Panc1 (cell line): ENCODE measurements at places on chromosomes 4 and X. TPM values are rescaled to one million over a fixed set of nuclear protein-coding genes. Genes with fewer than 3 reads are reported as not detected.
A peak's percentile ranks its signal among the peaks of the same experiment; 100 is the strongest.

DNA sequence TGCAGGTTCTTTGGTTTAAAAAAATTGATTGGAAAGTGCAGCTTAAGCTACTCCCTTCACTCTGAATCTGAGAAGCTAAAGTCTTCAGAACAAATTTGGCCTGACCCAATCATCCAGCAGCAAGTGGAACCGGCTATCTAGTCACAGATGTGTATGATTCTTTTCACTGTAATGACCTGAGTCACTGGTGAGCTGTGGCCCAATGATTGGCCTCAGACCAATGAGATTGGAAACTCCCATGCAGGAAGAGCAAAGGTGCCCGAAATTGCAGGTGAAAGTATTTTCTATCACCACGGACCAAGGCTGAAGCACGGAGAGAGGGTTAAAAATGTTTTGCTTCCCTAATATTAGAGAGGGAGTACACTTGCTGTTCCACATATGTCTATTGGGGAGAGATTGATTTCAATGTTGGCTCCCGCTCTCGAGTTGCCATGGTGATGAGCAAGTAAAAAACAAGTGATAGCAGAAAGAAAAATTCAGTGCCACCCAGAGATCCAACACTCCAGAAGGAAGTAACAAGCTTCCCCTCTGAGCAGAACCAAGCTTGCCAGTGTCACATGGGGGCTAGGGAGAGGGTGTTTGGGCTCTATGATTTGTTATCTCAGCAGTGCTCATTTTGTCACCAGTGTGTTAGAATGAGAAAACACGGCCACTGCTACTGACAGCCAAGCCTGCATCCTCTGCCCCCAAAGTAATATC is 11.2 kb downstream of the RIPPLY1 start:
- no peaks in the 10 kb centered on the region for H3K27me3 ChIP-seq
- H3K4me3 ChIP-seq: no peak overlapping the region
- H3K27ac ChIP-seq: no peak overlapping the region
- no peak for DNase-seq

DNA sequence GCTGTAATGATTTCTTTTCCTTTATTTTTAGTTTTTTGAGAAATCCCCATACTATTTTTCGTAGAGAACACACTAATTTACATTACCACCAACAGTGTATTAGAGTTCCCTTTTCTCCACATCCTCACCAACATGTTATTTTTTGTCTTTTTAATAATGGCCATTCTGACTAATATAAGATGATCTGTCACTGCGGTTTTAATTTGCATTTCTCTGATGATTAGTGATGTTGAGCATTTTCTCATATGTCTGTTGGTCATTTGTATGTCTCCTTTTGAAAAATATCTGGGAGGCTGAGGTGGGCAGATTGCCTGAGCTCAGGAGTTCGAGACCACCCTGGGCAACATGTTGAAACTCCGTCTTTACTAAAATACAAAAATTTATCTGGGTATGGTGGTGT is 30.2 kb downstream of the SPINK2 start:
- DNase-seq: no peak
- H3K4me1 ChIP-seq: no peaks in the 10 kb centered on the region
- H3K27ac ChIP-seq: no peak overlapping the region
- no peaks in the 10 kb centered on the region for H3K27me3 ChIP-seq
- H3K4me3 ChIP-seq: no peak overlapping the region

DNA sequence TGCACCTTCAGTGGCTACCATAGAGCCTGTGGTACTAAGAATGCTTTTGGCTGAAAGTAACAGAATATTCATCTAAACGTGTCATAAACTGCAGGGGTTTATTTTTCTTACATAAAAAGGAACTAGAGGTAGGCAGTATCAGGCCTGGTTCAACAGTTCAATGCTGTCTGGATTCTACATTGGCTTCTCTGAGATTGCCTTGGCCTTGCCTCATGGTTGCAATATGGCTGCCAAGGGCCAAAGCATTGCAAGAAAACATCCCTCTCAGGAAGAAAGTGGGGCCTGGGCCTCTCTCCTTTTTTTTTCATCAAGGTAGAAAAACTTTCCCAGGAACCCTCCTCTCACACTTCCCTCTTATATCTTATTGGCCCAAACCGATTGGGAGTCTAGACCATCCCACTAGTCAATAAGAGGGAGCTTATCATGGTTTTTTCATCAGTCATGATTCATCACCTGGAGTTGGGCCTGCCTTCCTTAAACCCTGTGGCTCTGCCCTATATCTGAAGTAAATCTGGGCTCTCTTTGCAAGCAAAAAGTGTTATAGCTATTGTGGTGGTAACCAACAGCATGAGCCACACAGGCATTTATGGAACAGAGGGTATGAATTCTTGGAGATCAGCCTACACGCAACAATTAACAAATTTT is 1.8 kb upstream of the DOCK11 start:
- no peak overlapping the region for H3K27ac ChIP-seq
- H3K4me3 ChIP-seq: no peak overlapping the region
- DNase-seq: no peak
- H3K4me1 ChIP-seq: peaks cover 8% of the 10 kb centered on the region

The FAM200B gene
- 15.2 TPM for total RNA-seq

DNA sequence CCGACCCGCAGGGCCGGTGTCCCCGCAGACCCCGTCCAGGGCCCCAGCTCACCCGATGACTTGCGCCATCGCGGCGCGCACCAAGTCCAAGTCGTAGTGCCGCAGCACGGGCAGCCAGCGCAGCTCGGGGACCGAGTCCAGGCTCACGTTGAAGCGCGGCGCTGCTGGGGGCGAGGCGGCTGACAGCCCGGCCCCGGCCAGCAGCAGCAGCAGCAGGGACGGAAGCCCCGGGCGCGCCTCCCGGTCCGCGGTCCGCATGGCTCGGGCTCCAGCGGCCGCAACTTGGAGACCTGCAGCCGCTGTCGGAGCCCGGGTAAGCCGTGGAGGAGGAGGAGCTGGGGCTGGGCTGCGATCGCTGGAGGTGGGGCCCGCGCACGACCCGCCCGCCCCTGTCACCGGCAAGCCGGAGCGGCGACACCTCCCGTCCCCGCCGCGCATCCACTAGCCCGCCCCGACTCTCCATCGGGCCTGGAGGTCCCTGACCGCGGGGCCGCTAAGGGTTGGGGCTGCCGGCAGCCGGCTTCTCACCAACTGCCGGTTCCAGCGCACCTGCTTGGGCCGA is at the start of gene NAAA:
Gene NAAA, minus strand, starts transcription at position 322 of the 562 bp plus-strand sequence. Its CDS starts 64 bp downstream, at position 258.
- no peaks in the 10 kb centered on the region for H3K27me3 ChIP-seq
- H3K27ac ChIP-seq: peak within 1 kb of the TSS; percentile 74
- DNase-seq: no peak
- H3K4me3 ChIP-seq: peak within 1 kb of the TSS; percentile 57
- peaks cover 6% of the 10 kb centered on the region; the same call in 1 of the 2 replicates for H3K36me3 ChIP-seq

The RHOH gene
- 1.2 TPM for total RNA-seq

DNA sequence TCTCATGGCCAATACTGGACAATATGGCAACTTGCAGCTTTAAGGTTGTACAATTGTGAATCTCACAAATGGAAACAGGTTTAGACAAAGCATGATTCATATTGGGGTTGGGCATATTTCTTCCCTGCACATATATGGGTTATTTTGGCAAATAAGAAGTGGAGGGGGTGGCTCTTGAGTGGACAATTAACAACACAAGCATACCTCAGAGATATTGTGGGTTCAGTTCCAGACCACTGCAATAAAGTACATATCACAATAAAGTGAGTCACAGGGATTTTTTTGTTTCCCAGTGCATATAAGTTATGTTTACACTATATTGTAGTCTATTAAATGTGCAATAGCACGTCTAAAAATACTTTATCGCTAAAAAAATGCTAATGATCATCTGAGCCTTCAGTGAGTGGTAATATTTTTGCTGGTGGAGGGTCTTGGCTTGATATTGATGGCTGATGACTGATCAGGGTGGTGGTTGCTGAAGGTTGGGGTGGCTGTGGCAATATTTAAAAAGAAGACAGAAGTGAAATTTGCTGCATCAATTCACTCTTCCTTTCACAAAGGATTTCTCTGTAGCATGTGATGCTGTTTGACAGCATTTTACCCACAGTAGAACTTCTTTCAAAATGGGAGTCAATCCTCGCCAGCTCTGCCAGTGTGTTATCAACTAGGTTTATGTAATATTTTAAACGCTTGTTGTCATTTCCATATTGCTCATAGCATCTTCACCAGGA is 50.5 kb upstream of the OGT start:
- no peak overlapping the region for H3K4me3 ChIP-seq
- no peaks in the 10 kb centered on the region for H3K27me3 ChIP-seq
- H3K27ac ChIP-seq: no peak overlapping the region
- DNase-seq: no peak

DNA sequence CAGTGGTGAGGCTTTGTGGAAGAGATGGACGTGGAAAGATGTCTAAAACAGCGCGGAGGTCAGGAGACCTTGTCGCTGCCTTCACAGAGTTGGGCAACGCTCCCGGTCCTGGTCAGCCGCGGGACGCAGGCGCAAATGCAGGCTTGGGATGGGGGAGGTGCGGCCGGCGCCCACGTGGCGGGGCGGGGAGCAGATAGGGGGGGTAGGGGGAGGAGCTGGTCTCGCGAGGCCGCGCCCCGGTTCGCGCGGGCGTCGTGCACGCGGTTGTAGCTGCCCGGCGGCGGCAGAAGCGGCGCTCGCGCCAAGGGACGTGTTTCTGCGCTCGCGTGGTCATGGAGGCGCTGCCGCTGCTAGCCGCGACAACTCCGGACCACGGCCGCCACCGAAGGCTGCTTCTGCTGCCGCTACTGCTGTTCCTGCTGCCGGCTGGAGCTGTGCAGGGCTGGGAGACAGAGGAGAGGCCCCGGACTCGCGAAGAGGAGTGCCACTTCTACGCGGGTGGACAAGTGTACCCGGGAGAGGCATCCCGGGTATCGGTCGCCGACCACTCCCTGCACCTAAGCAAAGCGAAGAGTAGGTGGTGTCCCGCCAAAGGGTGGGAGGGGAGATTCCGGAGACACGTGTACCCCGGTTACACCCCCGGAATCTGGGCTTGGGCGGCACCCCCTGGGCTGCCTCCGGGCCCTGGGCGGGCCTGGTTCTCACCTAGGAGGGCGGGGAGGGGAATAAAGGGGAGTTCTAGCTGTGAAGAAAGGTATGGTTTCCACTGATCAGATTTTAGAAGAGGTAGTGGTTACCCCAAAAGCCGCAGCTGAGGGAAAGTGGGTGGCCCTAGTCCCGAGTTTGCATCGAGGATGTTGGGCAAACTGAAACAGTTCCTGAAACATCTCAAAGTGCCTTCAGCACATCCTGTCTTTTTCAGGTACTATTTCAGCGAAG is at the start of gene PRDX4:
Gene PRDX4, plus strand, starts transcription at position 255 of the 939 bp plus-strand sequence. Its CDS starts 78 bp downstream, at position 333.
- H3K4me3 ChIP-seq: peak within 1 kb of the TSS; percentile 60
- H3K4me1 ChIP-seq: peaks cover 2% of the 10 kb centered on the region
- H3K36me3 ChIP-seq: peaks cover 3% of the 10 kb centered on the region; the same call in 1 of the 2 replicates

The RPA4 gene
- total RNA-seq: 0.23 TPM

The RBM46 gene
- not detected for total RNA-seq

- no peak for DNase-seq
- no peaks in the 10 kb centered on the region for H3K4me1 ChIP-seq
- H3K27me3 ChIP-seq: no peaks in the 10 kb centered on the region
- H3K27ac ChIP-seq: no peak overlapping the region
Observed at GRCh38 chr4:55154290-55154880, 29.0 kb upstream of the KDR start.

DNA sequence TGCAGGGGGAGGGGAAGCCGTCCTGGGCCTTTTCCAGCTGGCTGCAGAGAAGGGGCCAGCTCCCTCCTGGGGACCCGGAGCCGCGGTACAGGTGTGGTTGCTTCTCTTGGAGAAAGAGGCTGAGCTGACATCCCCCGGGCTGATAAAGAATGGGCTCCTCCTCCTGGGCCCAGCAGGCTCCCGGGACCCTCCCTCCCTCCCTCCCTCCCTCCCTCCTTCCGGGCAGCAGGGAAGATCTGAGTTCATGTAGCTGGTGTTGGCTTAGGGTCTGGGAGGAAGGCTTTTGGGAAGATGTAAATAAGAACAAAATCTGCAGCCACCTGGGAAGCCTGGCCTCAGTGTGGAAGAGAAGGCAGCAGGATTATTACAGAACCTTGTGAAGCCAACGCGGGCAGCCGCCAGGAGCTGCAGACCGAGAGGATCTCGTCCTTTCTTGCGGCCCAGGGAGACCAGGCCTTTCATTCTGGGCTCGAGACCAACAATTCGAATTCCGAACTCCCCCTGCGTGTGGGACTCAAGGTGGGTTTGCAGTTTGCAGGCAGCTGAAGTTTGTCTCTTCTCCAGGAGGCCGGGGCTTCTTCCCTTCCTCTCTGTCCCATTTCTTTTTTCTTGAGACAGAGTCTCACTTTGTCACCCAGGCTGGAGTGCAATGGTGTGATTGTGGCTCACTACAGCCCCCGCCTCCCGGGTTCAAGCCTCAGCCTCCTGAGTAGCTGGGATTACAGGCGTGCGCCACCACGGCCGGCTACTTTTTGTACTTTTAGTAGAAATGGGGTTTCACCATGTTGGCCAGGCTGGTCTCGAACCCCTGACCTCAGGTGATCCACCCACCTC is at the start of gene PLCXD1:
Gene PLCXD1, plus strand, starts transcription at position 216 of the 834 bp plus-strand sequence. CDS start 2,807 bp downstream, outside the sequence.
- H3K36me3 ChIP-seq: peaks cover 4% of the 10 kb centered on the region; the same call in 1 of the 2 replicates
- H3K27me3 ChIP-seq: no peaks in the 10 kb centered on the region
- no peaks in the 10 kb centered on the region for H3K4me1 ChIP-seq
- H3K4me3 ChIP-seq: peak within 1 kb of the TSS; percentile 58
- H3K27ac ChIP-seq: peak within 1 kb of the TSS; percentile 79
- no peak for DNase-seq

The LIMCH1 gene
- 3.3 TPM for total RNA-seq

The TLR8 gene
- total RNA-seq: not detected

The KLHL5 gene
- 128 TPM for total RNA-seq

GRCh38 chrX:118839334-118839958 is 15.8 kb downstream of the ZCCHC12 start:
- H3K4me3 ChIP-seq: peak overlapping the region; percentile 51
- H3K27ac ChIP-seq: peak overlapping the region; percentile 63
- no peaks in the 10 kb centered on the region for H3K4me1 ChIP-seq
- no peaks in the 10 kb centered on the region for H3K36me3 ChIP-seq
- no peak for DNase-seq
- no peaks in the 10 kb centered on the region for H3K27me3 ChIP-seq

DNA sequence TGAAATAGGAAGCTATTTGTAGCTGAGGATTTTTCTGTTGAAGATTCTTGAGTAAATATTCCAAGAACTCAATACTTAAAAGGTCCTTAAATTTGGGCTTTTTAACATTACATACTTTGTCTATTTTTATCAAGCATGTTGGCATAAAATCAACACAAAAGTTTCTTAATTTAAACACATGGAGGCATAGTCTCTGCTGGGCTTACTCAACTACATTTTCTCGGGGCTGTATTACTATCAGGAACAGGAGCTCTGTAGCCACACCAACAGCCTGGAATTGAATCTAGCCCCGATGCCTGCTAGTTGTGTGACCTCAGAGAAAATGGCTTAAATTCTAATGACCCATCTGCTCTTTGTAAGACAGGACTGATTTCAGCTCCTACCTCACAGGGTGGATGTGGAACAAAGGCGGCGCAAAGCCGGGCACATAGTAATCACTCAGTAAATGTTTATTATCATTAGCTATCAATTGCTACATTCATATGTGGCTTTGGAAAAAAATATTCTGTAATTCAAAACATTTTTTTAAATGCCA is 207.0 kb downstream of the NSUN7 start:
- H3K4me3 ChIP-seq: no peak overlapping the region
- no peaks in the 10 kb centered on the region for H3K4me1 ChIP-seq
- H3K27me3 ChIP-seq: no peaks in the 10 kb centered on the region

GRCh38 chr4:177092807-177093206 is 216.9 kb upstream of the NEIL3 start:
- no peaks in the 10 kb centered on the region for H3K27me3 ChIP-seq
- no peaks in the 10 kb centered on the region for H3K36me3 ChIP-seq
- H3K27ac ChIP-seq: no peak overlapping the region
- no peaks in the 10 kb centered on the region for H3K4me1 ChIP-seq
